HCT116 (cell line): ENCODE measurements at places on chromosomes 12 and 14. TPM values are rescaled to one million over a fixed set of nuclear protein-coding genes. Genes with fewer than 3 reads are reported as not detected.

DNA sequence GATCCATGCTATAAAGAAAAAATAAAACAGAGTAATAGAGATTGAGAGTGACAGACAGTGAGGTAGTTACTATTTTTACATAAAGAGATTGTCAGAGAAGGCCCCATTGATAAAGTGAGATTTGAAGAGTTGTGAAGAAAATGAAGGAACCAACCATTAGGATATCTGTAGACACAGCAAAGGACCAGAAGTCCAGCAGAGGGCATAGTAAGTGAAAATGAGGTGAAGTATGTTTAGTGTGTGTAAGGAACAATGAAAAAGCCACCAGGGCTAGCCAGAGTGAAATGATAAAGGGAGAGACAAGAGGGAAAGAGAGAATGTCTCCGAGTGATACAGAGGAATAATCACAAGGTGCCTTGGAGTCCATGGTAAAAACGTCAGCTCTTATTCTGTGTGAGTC, 411.0 kb downstream of the NELL2 start:
- peak; percentile 3 for DNase-seq

GRCh38 chr12:110203546-110203945, 77.5 kb upstream of the ATP2A2 start:
- no peak for DNase-seq

DNA sequence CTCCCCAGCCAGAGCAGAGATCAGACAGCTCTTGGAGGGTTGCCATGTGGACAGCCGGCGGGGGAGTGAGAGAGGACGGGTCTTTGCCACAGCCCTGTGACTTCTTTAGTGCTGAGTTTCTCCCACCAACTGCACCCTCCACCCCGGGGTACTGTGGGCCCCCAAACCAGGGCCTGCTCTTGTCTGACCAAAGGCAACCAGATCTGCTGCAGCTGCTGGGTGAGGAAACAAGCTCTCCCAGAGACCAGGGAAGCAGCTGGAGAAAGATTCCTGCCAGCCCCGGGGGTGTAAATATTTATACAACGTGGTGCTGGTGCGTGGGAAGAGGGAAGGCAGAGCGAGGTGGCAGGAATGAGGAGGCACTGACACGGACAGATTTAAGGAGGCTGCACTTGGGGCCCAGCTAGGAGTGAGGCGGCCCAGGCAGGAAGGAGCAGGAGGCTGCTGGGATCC, 14.3 kb upstream of the ZFP36L1 start:
- no peak for DNase-seq

The LAG3 gene
- total RNA-seq, result 3.3 TPM

The ADAM20 gene
- 0.57 TPM for total RNA-seq
